CD4-positive, alpha-beta T cell treated with Interleukin-6 at 100 ng/mL for 8 hours (primary cell): ENCODE measurements at places on chromosomes 4 and X.

DNA sequence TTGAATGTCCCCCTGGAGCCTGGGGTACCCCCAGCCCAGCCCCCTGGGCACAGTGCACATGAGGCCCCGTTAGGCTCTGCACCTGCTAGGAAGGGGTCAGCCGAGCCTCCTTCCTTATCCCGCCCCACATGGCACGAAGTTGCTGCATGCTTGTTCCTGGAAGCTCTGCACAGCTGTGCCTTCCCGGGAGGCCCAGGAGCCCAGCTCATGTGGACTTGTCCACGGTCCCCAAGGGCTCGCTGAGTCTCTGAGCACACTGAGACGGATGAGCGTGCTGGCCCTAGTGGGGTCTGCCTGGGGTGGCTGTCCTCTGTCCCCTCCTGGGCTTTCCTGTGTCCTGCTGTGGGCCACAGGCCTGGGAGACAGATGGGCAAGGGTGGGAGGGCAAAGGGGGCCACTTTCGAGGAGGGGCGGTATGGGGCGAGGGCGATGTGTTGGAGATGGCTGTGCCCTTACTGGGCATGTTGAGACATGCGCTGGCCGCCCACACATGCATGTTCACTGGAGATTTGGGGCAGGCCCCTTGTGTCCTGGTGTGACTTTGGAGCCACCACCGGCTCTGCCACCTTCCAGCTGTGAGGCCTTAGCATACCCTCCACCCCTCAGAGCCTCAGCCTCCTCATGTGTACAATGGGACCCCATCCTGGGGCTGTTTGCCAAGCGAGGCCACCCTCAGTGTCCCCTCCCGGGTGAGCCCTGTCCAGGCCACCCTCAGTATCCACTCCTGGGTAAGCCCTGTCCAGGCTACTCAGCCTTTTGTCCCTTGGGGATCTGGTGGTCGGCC lies 237.6 kb downstream of the AFAP1 start:
- no peak for DNase-seq

GRCh38 chr4:11590132-11590531 lies 161.4 kb upstream of the HS3ST1 start:
- no peak for DNase-seq

GRCh38 chrX:7110821-7111276 lies 36.7 kb upstream of the STS start:
- DNase-seq: no peak

- DNase-seq: no peak
These were observed 10.8 kb downstream of the DHX15 start for GRCh38 chr4:24573582-24573981.

GRCh38 chrX:45822124-45822523 lies 621.4 kb upstream of the DIPK2B start:
- no peak for DNase-seq

DNA sequence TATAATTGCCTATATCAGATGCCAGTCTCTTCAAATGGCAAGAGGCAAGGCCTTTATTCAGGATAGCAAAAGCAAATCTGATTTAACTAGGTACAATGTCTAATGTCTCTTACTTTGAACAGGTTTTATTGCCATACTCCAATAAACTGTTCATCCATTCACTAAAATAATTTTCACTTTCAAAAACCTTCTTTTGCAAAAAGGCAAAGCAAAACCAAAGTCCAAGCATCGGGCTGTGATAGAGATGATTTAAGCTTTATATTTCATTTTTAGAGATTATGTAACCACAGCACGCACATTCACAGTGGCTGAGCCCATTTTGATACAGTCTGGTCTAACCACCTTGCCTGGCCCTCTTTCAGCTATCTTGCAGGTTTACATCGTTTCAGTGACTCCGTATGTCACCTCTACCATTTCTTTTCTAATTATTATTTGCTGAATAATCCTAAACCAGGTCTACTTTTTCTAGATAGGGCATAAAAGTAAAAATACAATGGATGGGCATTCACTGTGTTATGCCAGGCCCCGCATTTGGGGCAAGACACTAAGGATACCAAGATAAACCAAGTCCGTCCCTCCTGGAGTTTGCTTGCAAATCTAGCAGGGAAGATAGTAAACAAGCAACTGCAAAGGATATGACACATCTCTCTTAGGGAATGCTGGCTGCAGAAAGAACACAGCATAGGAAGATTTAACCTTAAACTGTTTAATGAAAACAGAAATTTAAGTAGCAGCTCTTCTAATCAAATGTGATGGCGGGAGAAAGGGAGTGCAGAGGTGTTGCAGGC lies 1.8 kb downstream of the CASP3 start:
- DNase-seq: no peak

DNA sequence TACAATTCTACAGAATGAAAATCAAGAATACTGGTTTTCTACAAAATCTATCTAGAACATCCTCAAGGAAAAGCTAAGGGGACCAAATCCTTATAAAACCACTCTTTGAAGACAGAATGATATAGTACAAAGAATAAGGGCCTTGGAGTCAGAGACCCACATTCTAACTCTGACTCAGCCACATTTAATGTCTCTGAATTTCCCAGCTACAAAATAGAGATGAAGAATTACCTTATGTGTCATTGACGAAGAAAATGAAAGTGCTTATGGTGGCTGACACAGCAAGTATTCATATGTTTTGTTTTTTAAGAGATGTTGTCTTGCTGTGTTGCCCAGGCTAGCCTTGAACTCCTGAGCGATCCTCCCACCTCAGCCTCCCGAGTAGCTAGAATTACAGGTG lies 35.9 kb upstream of the CXorf38 start:
- no peak for DNase-seq

GRCh38 chr4:94262163-94263016 lies 54.7 kb downstream of the SMARCAD1 start:
- no peak for DNase-seq

DNA sequence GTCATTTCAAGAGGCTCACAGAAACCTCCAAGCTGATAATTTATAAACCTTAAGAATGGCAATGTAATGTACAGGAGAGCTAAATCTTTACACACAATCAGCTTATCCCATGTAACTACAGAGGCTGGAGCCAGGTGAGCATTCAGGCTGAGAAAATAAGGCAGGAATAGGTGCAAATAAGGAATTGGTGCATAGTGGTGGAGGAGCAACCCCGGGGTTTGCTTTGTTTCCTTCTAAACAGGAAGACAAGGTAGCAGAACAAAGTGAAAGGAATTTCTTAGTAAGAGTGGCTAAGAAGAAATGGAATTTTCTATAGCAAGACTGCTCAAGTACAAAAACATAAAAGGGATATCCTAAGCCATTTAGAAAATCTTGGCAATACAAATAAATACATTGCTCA lies 82.4 kb downstream of the NR3C2 start:
- DNase-seq: no peak

DNA sequence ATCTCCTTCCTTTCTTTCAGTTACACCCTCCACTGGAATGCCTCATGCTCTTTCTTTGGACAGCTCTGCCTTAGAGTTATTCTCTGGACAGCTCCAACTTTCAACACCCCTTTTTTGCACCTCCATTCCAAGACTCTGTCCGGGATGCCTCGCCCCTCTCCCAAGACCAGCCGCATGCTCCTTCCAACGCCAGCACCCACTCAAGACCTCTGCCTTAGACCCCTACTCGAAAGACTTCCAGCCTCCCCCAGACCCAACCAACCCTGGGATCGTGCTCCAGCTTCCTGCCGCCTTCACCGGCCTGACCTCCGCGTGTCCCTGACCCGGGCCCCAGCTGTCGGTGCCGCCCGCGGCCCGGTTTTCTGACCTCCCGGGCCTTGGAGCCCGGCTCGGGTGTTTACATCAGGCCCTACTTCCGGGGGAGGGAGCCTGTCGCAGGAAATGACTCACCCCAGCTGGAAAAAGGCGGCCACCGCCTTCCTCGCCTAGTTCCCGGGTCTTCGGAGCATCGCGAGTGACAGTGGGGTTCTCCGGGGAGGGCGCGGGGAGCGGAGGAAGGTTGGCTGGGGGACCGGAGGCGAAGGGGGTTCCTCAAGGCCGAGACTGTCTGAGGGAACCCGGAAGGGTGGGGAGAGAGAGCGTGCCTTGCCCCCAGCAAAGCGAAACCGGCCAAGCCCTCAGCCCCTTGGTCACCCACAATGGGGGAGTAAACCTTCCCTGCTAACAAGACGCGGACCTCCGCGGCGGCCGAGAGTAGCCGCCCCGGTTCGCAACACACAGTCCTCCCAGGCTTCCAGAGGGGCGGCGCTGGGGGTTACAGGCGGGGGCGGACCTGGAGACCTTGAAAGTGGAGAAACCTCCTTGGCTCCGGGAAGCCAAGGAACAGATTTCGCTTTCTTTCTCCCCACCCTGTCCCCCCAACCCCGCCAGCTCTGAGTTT lies at the start of gene WDR45:
TSS of gene WDR45 (minus strand) at position 399 of the 940 bp plus-strand sequence. CDS start 1,792 bp downstream, outside the sequence.
- DNase-seq: peak; percentile 70

DNA sequence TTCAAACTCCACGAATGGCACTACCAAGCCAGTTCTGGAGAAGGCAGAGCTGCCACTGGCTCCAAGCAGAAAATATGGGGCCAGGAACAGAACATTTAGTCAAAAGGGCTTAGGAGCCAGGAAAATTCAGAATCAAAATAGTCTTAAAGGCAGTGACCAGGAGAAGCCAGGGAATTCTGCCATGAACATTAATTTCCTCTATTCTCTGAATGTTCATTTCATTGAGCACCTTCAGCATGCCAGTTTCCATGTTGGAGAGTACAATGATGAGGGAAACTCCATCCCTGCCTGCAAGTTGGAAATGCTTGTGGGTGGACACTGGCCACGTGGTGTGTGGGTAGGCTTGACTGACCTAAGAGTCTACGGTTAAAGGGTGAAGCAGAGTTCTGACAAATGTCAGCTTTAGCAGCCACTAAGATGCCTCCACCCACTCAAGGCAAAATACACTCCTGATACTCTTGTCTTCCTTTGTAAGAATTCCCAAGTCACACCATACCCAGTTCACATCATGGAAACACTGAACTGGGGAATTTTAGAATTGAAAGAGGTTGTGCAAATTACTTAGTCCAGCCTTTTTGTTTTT lies 190.1 kb upstream of the C1QTNF7 start:
- no peak for DNase-seq

DNA sequence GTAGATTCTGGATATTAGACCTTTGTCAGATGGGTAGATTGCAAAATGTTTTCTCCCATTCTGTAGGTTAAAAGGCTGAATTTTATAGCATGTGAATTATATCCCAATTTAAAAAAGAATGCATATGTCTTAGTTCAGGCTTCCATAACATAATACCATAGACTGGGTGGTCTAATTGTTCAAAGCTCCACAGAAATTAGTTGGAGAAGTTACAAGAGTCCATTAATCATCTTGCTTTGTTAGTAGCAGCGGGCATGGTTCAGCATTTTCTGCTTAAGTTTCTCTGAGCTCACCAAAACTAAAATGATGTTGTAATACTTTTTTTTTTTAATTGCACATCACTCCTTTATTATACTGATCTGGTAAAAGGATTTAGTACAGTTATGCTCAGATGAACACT lies 1.8 kb downstream of the PGAM4 start:
- no peak for DNase-seq

GRCh38 chr4:71604785-71605184 lies 179.1 kb downstream of the GC start:
- no peak for DNase-seq

- DNase-seq: no peak
These were observed 5.9 kb downstream of the SOWAHB start for GRCh38 chr4:76892001-76892400.

DNA sequence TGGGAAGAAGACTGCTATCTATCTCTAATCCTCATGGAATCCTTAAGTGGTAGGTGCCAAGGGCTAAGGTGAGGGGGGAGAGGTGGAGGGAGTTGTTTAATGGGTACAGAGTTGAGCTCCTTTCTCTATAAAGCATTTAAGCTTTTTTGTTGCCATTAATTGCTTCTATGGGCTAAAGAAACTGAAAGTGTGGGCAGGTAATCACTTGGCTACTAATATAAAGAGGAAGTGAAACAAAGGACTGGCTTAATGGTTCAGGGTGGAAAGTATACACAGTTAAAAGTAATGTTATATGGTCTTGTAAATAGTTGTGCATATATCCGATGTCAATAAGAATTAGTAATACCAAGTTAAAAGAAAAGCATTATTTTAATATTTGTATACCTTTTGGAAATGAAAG lies 83.9 kb downstream of the POLA1 start:
- DNase-seq: no peak

- DNase-seq: no peak
These were observed 466.8 kb upstream of the TECRL start for GRCh38 chr4:64876021-64876420.

- DNase-seq: peak; percentile 11
These were observed 10.2 kb downstream of the HNRNPH2 start for GRCh38 chrX:101417981-101418841.

- DNase-seq: no peak
These were observed 27.1 kb downstream of the AFM start for GRCh38 chr4:73508651-73509050.

GRCh38 chr4:7295911-7296660 lies 103.7 kb downstream of the SORCS2 start:
- DNase-seq: no peak
